ENCODE measurements at places on chromosomes 1 and 21. TPM values are rescaled to one million over a fixed set of nuclear protein-coding genes. Genes with fewer than 3 reads are reported as not detected.

The TGFB2 gene
- total RNA-seq: 0.27 TPM

The ADAM30 gene
- total RNA-seq: not detected

The KRTAP13-4 gene
- not detected for total RNA-seq

The CELA3B gene
- total RNA-seq: 0.42 TPM

The INKA2 gene
- 2.2 TPM for total RNA-seq

The GJC2 gene
- total RNA-seq: 0.69 TPM

The PTAFR gene
- total RNA-seq: 2.2 TPM

The SLAMF9 gene
- total RNA-seq: not detected

The ARHGEF16 gene
- 77.3 TPM for total RNA-seq

The SLC9A1 gene
- total RNA-seq: 99.6 TPM

The CDA gene
- 110 TPM for total RNA-seq

The PRAMEF15 gene
- not detected for total RNA-seq

The TMEM82 gene
- 17.0 TPM for total RNA-seq

The BMP8A gene
- 1.1 TPM for total RNA-seq

DNA sequence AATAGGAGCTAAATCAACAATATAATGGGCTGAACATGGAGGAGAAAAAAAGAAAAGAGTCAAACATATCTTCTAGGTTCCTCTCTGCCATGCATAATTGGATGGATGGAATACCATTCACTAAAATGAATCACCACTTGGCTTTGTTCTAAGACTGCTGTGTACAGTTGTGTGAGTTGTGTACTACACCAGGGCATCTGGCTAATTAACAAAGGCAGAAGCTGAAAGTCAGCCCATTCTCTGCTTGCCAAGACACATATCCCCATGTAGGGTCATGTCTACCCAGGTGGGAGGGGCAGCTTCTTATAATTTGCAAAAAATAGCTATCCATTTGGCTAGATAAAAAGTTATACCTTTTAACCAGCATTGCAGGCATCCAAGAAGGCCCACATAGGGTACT is 21.0 kb downstream of the JUN start:
- no peak for DNase-seq

DNA sequence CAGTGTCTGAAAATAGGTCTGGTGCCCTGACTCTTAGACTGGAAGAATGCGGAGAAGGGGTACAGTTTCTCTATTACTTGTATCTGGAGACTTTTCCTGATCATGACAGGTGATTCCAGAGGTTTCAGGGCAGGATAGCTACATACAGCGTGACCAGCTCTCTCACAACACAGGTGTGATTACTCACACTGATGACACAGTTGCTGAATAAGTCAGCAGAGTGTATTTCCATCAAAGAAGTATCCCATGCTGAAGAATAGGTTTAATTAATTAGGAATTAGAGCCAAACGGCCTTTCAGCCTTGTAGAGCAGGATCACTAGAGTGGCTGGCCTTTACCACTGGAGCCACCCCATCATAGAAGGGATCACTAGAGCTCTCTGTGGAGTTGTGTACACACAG is 298.6 kb downstream of the LMX1A start:
- DNase-seq: no peak

DNA sequence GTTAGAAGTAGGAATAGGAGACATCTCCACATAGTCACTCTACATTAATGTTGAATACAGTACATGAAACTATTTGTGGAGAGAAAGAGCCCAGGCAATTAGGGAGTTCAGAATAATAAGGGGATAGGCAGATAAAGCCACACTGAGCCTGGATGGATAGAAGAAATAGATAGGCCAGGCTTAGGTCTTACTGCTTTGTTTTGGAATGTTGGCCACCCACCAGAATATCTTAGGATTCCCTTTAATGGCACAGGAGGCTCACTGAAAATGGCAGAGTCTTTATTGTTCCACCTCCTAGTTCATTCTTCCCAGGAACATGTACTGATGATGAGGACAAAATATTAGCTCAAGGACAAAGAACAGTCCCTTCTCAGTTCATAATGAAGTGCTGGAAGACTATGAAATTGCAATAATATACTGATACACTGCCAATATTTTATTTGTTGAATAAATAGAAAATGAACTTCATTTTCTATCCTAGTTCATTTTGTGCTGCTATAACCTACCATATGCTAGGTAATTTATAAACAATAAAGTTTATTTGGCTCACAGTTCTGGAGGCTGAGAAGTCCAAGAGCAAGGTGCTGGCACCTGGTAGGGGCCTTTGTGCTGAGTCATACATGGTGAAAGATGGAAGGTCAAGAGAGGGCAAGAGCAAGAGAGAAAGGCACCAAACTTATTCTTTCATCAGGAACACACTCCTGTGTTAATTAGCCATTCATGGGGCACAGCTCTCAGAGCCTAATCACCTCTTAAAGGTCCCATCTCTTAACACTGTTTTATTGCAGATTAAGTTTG is 87.3 kb downstream of the TBX15 start:
- DNase-seq: no peak

DNA sequence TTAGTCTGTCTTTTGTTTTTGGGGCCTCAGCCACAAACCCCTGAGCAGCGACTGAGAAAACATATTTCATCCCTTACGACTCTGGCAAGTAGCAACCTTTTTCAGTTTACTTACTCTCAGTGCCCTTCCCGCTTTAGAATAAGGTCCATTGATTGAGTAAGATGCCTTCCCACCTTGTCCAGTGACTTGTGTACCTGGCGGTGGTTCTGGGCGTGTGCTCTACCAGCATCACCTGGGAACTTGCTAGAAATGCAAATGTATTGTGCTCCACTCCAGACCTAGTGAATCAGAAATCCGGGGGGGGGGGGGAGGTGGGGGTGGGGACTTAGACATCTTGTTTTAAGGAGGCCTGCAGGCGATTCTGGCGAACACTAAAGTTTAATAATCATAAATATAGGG is 72.1 kb downstream of the S1PR1 start:
- no peak for DNase-seq

GRCh38 chr1:201064806-201065205 is 41.3 kb upstream of the KIF21B start:
- no peak for DNase-seq

- no peak for DNase-seq
Observed at GRCh38 chr1:178688244-178688643, 36.8 kb upstream of the RALGPS2 start.

DNA sequence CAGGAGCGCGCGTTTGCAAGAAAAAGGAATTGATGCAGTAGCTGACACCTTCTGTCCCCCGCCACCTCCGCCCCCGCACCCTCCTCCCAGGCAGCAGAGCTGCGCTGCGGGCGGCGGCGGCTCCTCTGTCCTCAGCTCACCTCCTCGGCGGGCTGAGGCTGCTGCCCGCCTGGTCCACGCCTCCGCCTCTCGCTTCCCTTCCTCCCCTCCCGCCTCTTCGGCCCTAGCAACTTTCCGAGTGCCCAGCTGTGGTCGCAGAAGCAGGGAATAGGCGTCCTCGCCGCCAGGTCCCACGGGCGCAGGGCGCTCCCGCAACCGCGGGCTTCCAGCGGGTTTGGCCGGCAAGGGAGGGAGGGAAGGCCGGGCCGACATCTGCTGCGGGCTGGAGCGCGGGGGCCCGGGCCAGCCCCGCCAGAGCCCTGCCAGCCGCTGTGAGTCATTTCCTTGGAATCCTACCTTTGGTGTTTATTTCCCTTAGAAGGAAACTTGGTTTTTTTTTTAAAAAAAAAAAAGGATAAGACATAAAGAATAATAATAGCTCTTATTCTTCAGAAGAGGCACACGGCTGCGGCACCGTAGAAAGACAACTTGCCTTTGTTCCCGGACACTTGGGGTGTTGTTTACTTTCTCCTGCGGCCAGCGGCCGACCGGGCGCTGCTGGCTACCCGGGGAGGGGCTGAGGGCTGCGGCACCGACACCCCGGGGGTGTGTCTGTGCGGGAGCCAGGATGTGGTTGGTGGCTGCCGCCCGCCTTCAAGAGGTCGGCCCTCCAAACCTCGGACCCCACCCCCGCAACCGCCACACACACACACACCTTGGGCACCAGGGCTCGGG is 1.1 kb downstream of the SERTAD4 start:
- DNase-seq: peak; percentile 67

GRCh38 chr1:220942278-220942677 is 63.0 kb downstream of the HLX start:
- no peak for DNase-seq

GRCh38 chr21:33112681-33113080 is 42.7 kb downstream of the OLIG1 start:
- DNase-seq: no peak

GRCh38 chr21:42679319-42680057 is 26.1 kb downstream of the PDE9A start:
- no peak for DNase-seq

GRCh38 chr21:35503671-35504070 is 454.6 kb upstream of the RUNX1 start:
- no peak for DNase-seq

- DNase-seq: no peak
Observed at GRCh38 chr1:112505400-112505785, 3.4 kb upstream of the WNT2B start.

GRCh38 chr1:107648071-107648470 is 316.9 kb downstream of the VAV3 start:
- DNase-seq: no peak

GRCh38 chr1:214718724-214719123 is 115.7 kb downstream of the CENPF start:
- no peak for DNase-seq

GRCh38 chr1:225460737-225461532 is 33.1 kb upstream of the LBR start:
- no peak for DNase-seq

- peak; percentile 67 for DNase-seq
Observed at GRCh38 chr1:110339407-110340206, 430 bp downstream of the RBM15 start.

DNA sequence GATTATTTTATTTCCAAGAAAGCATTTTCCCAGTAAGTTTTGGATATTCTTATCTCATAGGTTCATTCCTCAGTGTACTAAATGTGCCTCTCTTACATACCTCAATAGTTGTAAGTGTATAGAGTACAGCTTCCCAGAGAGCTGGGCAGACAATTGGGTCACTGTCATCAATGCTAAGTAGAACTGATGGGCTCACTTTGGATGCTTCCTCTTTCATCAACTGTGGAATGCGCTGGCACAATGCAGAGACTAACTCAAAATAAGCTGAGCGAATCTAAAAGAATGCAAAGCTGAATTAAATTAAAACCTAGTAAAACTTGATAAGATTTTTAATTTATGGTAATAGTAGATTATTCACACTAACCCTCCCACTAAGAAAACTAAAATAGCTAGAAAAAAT is 21.5 kb downstream of the LTN1 start:
- DNase-seq: no peak

DNA sequence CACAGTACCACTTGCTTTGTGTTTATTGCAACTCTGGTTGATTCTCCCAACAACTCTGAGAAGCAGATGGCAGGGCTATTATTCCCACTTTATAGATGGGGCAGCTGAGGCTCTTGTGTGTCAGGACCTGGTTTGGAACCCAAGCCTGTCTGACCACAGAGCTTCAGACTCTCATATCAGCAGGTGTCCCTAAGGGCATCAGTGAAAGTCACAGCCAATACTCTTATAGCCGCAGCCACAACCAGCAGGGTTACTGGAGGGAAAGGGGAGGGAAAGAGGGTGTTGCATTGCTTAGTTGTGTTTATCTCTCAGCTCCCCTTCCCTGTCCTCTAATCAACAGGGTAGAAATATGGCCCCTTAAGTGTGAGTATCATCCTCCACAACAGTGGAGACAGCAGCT is 304.0 kb downstream of the RRAGC start:
- no peak for DNase-seq

- DNase-seq: no peak
Observed at GRCh38 chr1:111620441-111620971, 917 bp downstream of the RAP1A start.

DNA sequence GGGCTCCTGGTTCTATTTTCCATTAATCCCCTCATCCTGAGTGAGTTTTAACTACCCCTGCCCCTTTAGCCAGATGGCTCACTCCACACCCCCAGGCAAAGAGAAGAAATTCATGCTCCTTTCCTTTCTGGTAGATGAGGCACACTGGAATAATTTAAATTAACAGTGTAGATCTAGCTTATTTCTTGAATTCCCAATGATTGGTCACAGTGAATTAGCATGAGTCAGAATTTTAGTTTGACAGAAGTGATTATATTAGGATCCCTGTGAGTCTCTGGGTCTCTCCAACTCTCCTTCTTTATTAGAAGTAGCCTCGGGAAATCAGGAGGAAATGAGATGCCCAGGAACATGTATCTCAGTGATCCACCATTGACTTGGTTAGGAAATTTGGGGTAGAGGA is 103.1 kb upstream of the KAZN start:
- no peak for DNase-seq

- DNase-seq: no peak
Observed at GRCh38 chr1:41733021-41733420, 185.7 kb downstream of the HIVEP3 start.

Data from colonic mucosa (tissue), 4 donors.